ENCODE measurements at places on chromosomes 3 and 15.

DNA sequence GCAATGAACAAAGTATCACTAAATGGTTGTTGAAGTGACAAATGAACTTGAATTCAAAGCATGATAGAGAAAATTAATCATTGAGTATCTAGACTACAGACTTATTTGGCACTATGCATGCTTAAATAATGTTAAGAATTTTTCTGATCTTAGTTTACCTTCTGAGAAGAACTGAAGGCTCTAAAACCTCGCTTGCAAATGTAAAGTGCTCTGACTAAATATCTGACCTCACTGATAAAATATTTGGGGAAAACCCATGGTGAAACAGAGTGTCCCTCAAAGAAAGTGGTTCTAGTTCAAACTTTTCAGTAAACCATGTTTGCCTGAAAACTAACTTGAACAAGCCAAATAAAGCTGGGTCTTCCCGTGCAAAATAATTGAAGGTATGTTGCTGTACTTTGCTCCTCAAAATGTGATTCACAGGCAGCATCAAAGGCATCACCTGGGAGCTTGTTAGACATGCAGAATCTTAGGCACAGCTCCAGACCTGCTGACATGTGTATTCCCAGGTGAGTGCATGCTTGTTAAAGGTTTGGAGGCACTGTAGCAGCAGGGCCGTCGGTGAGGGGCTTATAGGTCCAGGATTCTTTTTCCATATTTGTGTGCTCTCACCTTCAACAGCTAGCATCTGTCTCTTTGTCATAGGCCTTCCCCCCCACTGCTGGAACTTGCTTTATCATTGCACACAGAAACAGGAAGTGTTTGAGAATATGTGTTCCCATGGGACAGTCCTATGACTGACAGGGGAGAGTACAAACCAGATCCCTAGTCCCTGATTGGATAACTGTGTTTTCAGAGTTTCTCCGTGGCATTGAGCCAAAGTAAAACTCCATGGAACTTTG, 524.2 kb upstream of the LMCD1 start:
- no peak for DNase-seq

GRCh38 chr3:110774496-110775265, 296.9 kb upstream of the NECTIN3 start:
- DNase-seq: no peak

DNA sequence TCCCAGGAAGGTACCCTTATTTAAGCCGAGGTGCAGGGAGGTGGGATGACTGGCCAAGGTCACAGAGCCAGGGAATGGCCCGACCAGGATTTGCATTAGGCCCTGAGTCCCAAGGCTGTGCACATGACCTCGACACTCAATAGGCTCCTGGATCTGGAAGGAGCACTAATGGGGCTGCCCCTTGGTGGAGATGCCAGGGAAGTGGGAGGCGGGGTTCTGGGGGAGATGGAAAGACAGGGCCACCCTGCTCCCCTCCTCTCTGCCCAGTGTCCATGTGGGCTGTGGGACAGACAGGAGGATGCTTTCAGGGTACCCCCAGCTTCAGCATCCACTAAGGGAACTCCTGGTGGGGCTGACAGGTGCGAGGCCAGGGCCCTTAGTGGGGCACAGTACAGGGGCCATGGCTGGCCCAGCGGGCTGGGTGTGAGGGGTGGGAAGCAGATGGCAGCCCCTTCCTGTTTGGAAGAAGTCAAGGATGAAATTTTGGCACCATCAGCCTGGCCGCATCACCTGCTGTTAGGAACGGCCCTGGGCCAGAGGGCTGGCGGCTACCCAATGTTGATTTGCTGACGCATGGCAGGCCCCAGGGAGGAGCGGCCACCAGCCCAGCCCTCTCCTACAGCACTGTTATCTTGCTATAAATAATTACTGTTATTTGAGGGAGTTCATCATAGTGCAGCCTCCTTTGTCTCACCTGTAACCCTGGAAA, 37.3 kb downstream of the ATP2B2 start:
- no peak for DNase-seq

DNA sequence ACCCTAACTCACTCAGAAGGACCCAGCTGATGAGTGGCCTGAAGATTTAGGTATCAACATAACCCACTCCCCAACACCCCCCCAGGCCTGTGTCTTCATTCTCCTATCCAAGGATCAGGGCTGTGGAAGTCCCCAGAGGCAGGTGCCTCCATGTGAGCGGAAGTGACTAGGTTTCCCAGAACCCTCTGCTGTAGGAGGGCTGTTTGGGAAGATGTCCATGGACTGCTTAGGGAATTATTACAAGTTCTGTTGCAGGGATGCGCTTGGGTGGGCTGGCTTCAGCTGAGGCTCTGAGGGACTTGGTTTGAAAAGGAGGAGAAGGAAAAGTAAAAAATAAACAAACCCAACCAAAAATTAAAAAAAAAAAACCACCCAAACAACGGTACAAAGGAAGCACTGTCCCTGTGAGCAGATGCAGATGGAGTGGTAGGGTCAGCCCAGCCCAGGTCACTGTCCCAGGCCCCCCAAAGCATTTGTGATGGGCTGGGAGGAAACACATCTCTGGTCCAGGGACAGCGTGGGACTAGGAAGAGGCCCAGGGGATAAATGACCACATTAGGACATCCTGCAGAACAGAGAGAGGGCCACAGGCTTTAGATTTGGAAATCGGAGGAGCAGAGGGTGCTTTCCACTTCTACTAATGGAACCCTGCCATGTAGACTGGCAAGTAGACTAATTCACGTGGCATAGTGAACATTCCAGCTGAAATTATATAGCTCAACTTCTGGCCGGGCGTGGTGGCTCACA, 12.2 kb upstream of the APOD start:
- DNase-seq: no peak

- DNase-seq: no peak
These were observed 400.7 kb upstream of the TPM1 start for GRCh38 chr15:62641825-62642224.

DNA sequence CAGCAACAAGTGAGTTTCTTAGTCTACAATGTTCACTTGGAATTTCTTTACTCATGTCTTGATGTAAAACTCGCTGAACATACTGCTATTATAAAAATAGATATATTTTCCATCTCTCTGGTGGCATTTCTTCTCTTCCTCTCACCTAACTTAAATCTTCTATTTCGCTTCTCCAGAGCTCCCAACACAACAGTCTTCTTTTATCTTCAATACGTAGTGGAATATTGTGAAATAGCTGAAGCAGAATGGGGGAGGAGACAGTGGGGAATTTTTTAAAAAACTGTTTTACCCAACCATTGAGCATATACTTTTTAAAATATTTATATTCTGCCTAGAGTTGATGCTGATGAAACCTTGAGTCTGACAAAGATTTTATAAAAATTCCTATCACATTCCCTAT, 548.5 kb downstream of the RBMS3 start:
- no peak for DNase-seq

GRCh38 chr3:42739401-42740158, 33.5 kb downstream of the CCDC13 start:
- DNase-seq: no peak

- no peak for DNase-seq
These were observed 108.9 kb downstream of the FNDC3B start for GRCh38 chr3:172148241-172148640.
